Activated CD4-positive, alpha-beta T cell treated with anti-CD3 and anti-CD28 coated beads, Interleukin-2, amount 50 U/mL, for 24 hours (primary cell): ENCODE measurements at places on chromosomes 7 and 10.
A peak's percentile ranks its signal among the peaks of the same experiment; 100 is the strongest.

DNA sequence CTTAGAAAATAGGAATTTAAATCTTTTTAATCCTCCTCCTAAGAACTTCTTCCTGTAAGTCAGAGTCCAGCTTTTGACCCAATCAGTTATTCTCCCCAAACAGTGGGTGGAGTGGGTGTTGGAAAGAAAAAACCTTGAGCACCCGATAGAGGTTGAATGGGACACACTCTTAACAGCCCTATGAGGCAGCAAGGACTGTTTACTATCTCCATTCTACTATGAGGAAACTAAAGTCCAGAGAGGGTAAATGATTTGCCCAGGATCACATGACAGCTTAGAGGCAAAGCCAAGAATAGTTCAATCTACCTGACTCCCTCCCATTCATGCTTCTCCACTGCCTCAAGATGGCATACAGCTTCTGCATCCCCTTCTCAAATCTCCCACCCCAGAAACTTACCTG lies 57.6 kb upstream of the SLC35B4 start:
- DNase-seq = no peak

DNA sequence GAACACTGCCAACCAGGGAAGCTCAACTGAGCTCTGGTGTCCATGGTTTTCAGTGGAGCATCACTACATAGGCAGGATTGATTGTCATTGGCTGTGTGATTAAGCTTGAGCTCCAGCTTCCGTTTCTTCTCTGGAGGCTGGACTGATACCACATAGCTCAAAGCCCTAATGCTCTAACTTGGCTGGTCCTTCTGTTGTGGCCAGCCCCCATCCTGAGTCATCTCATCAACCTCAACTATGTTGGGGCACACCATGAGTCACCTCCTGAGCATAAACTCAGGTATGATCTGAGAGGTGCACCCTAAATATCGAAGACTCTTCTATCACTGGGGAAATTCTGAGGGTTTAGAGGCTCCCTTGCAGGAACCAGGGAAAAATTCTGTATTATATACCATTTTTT lies 114.5 kb upstream of the INHBA start:
- no peak for DNase-seq

DNA sequence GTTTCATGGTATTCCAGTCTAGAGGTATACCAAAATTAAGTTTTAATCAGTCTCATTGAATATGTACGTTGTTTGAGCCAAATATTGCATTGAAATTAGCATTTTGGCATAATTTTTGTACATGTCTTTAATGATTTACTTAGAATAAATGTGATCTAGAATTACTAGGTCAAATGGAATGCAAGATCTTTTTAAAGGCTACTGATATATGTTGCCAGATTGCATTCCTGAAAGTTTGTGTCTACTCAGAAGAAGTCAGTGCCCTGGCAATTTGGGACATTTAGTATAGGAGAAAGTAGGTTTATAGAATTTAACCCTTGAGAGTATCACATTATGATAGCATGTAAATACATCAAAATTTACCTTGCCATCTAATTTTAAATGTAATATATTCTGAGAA lies 32.4 kb downstream of the KMT2E start:
- no peak for DNase-seq

GRCh38 chr7:69665369-69665768 lies 67.1 kb downstream of the AUTS2 start:
- DNase-seq = no peak

DNA sequence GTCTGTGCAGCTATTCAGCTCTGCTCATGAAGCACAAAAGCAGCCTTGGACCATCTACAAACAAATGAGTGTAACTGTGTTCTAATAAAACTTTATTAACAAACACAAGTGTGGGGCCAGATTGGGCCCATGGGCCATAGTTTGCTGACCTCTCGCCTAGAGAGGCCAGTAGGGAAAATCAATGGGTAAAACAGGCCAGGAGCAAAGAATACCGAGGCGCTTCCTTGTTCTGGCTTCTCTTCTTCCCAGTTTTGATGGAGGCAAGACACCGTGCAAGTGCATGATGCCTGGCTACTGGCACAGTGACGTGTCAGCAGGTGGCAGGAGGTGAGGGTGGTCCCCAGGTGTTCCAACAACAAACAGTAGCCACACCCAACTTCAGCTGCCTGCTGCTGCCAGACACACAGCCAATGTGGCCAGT lies 94.3 kb upstream of the SDK1 start:
- DNase-seq = no peak

- no peak for DNase-seq
Observed at GRCh38 chr10:62778125-62778524, 26.4 kb upstream of the ADO start.

DNA sequence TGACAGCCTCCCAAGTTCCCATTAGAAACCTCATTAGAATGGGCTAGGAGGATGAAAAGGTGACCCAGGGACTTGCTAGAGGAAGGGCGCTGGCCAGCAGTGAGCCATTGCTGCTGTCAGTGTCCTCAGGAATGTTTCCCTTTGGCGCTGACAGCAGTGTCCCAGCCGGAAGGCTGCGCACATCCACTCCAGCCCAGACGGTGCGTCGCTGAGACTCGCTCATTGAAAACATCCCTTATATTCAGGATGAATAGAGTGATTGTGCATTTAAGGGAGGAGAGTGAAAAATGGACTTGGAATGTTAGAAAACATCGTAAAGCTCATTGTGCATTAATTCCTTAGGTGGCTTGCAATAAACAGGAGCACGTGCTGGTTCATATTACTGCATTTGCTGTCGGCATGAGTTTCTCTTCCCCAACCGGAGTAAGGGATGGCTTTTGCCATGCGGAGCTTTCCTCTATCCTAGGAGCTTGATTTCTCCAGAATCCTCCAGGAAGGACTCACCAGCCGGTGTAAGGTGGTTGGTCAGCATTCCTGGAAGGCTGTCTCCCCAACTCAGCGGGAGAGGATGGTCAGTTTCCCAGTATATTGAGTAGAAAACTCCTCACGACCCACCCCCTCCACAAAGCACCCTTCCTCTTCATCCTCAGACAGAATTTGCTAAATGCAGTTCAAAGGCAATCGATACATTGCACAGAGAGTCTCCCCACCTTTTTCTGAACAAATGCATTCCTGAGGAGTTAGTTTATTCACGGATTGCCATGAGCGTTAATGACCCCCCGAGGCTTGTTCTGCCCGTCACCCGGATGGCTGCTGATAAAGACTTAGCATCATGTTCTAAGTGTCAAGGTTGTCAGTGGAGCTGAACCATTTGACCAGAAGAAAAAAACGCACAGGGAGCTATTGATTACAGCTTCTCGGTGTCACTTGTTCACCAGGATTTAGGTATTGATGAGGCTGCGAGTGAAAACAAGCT lies 201.8 kb downstream of the EBF3 start:
- no peak for DNase-seq

GRCh38 chr7:106957766-106958165 lies 86.7 kb upstream of the PRKAR2B start:
- no peak for DNase-seq

DNA sequence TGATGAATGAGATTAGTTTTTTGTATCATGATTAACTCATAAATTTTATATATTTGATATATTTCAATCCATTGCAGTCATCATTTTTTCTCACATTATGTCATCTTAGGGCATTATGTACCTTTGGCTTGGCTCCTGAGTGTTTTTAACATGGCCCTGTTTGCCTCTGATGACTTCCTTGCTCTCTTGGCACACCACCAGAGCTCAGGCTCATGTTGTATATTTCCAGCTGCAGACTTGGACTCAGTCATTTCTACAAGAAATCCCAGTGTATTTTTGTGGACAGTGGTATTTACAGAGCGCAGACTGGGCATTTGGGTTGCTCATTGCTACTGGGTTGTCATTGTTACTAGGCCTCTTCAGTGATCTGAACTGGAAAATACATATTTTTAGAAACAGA lies 188.5 kb downstream of the ADRA2A start:
- DNase-seq = no peak

DNA sequence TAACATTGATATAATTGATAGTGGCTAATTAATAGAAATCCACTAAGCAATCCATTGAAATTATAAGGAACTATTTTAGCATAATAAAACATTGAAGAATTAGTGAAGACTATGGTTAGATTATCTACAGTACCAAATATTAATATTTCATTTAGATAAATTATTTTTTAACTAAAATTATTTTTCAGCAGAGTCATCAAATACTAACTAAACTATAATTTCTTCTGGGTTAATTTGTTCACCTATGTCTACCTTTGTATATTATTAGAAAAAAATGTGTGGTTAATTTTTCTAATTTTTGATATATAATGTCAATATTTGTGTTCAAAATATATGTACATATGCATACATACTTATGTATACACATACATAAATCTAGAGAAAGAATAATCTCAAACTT lies 140.2 kb downstream of the KCND2 start:
- no peak for DNase-seq

GRCh38 chr7:65438598-65438997 lies 64.9 kb downstream of the ZNF92 start:
- no peak for DNase-seq

DNA sequence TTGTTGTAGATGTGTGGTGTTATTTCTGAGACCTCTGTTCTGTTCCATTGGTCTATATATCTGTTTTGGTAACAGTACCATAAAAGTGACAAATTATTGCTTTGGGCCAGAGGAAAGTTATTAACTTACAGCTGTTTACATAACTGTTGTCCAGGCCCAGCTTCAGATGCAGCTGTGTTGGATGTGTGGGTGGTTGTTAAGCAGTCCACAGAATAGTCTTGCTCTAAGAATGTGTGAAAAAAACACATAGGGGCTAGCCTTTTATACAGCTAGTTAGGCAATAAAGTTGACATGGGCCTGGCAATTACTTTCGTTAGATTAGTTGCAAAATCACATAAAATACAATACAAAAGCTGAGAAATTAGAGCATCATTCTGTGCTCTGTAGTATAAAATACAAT lies 31.9 kb downstream of the DLD start:
- DNase-seq = no peak

GRCh38 chr10:28681291-28681763 lies 4.0 kb downstream of the BAMBI start:
- no peak for DNase-seq

- DNase-seq = no peak
Observed at GRCh38 chr7:82234457-82235049, 209.0 kb downstream of the CACNA2D1 start.

GRCh38 chr10:1738950-1739349 lies 1.6 kb upstream of the ADARB2 start:
- DNase-seq = no peak

DNA sequence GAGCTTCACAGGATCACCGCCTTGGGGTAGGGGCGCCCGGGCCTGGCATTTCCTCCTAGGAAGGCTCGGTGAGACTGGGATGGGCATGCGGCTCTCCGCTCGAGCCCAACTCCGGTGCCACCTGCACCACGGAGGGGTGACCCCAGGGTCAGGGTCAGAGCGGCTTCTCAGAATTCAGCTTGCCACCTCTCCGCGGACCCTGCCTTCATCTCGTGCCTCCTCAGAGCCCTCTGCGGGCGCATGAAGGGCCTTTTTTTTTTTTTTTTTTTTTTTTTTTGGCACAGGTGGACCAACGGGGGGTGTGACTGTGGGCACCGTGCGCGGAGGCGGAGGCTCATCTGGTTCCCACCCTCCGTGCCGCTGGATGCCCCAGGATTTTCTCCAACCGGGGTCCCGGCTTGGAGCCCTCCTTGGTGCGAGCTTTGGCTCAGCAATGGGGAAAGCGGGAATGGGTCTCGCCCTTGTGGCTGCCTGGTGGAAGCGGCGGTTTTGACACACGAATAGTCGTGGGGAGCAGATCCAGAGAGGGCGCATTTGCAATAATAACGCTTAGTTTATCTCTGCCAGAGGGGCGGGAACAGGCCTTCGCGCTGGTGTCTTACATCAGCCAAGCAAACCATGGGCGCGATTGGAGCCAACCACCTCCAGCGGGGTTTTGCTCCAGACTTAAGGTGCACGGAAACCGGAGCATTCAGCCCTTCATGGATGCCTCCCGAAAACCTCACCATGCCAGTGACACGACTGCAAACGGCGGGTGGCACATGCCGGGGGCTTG lies 5.0 kb upstream of the TNRC18 start:
- no peak for DNase-seq

- no peak for DNase-seq
Observed at GRCh38 chr7:114450431-114450830, 35.8 kb downstream of the FOXP2 start.

GRCh38 chr10:93081834-93082233 lies 8.1 kb downstream of the CYP26A1 start:
- DNase-seq = no peak

- DNase-seq = no peak
Observed at GRCh38 chr10:92969151-92969550, 91.4 kb upstream of the CYP26C1 start.

GRCh38 chr10:96906864-96907263 lies 74.8 kb downstream of the LCOR start:
- no peak for DNase-seq

DNA sequence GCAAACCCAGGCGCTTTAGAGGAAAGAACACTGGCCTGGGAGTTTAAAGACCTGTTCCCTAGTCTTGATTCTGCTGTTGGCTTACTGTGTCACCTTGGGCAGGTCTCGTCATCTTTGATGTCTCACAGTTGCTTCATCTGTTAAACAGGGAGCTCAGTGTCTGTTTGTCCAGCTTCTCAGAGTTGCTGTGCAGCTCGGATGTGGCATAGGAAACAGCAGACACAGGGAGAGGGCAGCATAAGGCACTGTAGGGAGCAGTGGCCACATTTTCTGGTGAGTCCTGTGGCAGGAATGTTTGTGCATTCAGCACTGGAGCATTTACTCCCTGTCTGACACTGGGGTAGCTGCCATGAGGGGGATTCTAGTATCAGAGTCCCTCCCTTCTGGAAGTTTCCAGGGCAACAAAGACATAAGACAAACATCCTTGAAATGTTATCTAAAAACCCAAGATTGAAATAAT lies 2.0 kb downstream of the REPIN1 start:
- DNase-seq = no peak

- DNase-seq = no peak
Observed at GRCh38 chr7:30935569-30935877, 23.9 kb downstream of the AQP1 start.

GRCh38 chr7:67753891-67754290 lies 757.3 kb downstream of the TYW1 start:
- no peak for DNase-seq

GRCh38 chr10:132334631-132335188 lies 2.7 kb downstream of the LRRC27 start:
- no peak for DNase-seq

DNA sequence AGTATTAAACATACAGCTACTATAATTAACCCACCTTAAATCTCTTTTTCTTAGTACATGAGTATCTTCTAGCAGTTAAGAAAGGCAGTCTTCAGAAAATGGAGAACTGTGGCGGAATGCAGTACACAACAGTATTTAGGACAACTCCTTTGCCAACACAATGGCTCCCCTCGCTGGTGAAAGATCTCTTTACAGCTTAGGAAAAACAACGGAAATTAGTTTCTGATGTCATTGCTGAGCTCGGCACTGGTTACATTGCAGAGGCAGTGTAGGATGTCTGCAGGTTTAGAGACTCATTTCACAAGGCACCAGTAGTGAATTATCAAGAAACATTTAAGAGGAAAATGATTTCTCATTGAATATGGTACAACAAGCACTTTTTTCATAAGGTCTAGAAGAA lies 43.4 kb downstream of the GLRX3 start:
- peak; percentile 27 for DNase-seq
